ENCODE measurements at places on chromosomes 12 and 14. TPM values are rescaled to one million over a fixed set of nuclear protein-coding genes. Genes with fewer than 3 reads are reported as not detected.

MYL6B gene
- 165 TPM for polyA plus RNA-seq

SLC2A14 gene
- 0.73 TPM for polyA plus RNA-seq

BCL11B gene
- polyA plus RNA-seq: 2.5 TPM

MORN3 gene
- 1.9 TPM for polyA plus RNA-seq

CFAP54 gene
- polyA plus RNA-seq: 2.8 TPM

CCDC175 gene
- 1.4 TPM for polyA plus RNA-seq

TMEM63C gene
- polyA plus RNA-seq: 0.81 TPM

SLC10A1 gene
- polyA plus RNA-seq: not detected

PPM1H gene
- 30.2 TPM for polyA plus RNA-seq

YBX3 gene
- 216 TPM for polyA plus RNA-seq

MAGOHB gene
- 41.5 TPM for polyA plus RNA-seq

TAS2R20 gene
- 1.9 TPM for polyA plus RNA-seq

PYM1 gene
- 37.5 TPM for polyA plus RNA-seq

ABCB9 gene
- polyA plus RNA-seq: 7.5 TPM

AICDA gene
- 0.61 TPM for polyA plus RNA-seq

PPP1R36 gene
- polyA plus RNA-seq: 0.70 TPM

ZDHHC22 gene
- 0.55 TPM for polyA plus RNA-seq

TPPP2 gene
- 3.6 TPM for polyA plus RNA-seq

SLC7A8 gene
- polyA plus RNA-seq: 120 TPM

LMNTD1 gene
- not detected for polyA plus RNA-seq

LBHD2 gene
- polyA plus RNA-seq: not detected

RITA1 gene
- polyA plus RNA-seq: 19.4 TPM

KRT82 gene
- not detected for polyA plus RNA-seq

CYP46A1 gene
- 4.6 TPM for polyA plus RNA-seq
